ENCODE measurements at places on chromosomes 11 and 22.
A peak's percentile ranks its signal among the peaks of the same experiment; 100 is the strongest.

DNA sequence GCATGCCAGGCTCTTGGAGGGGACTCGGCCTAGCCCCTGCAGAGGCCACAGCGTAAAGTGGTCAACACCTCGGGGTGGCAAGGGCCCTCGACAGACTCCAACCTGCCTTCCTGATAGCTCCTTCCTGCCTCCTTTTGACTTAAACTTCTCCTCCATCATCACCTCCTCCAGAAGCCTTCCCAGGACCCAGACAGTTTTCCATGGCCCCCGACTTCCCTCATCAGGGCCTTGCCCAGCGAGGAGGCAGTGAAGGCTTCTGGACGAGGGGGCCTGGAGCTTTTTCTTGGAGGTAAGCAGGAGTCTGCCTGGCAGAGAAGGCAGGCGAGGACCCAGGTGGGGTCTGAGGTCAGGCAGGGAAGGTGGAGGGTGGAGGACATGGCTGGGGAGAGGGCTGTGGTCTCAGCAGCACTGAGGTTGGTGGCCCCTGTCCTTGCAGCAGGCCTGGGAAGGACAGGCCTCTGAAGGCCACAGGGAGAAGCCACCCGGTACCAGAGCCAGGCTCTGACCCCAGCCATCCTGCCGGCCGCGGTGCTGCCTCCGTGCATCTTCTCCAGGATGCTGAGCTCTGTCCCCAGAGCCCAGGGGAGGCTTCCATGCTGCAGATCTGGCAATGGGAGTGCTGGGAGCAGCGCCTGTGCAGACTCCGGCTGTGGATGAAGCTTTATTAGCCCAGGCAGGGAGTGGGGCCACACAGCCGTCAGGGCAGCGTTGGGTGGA lies 81.4 kb downstream of the WNT7B start:
- no peak for DNase-seq

- peak; percentile 38 for DNase-seq
These were observed at the start of gene SPINDOC for GRCh38 chr11:63813035-63813562. Gene SPINDOC (plus strand): TSS chr11:63813456. CDS start chr11:63813687, 231 bp downstream.

GRCh38 chr11:48093323-48093722 lies 113.0 kb downstream of the PTPRJ start:
- no peak for DNase-seq

DNA sequence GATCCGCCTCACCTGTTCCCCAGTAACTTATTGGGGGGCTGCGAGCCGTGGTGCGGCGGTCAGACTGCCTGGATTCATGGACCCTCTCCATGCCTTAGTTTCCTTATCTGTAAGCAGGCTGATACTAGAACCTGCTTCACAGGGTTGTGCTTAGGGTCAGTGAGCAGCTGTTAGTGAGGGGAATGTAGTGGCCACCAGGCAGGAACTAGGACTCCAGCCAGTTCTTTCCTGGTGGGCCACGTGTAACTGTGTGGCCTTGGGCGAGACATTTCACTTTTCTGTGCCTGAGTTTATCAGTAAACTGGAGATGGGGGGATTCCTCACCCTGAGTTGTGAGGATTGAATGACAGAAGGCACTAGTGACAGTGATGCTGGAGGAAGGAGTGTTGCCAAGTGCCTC lies 24.8 kb downstream of the MCM5 start:
- DNase-seq: no peak

DNA sequence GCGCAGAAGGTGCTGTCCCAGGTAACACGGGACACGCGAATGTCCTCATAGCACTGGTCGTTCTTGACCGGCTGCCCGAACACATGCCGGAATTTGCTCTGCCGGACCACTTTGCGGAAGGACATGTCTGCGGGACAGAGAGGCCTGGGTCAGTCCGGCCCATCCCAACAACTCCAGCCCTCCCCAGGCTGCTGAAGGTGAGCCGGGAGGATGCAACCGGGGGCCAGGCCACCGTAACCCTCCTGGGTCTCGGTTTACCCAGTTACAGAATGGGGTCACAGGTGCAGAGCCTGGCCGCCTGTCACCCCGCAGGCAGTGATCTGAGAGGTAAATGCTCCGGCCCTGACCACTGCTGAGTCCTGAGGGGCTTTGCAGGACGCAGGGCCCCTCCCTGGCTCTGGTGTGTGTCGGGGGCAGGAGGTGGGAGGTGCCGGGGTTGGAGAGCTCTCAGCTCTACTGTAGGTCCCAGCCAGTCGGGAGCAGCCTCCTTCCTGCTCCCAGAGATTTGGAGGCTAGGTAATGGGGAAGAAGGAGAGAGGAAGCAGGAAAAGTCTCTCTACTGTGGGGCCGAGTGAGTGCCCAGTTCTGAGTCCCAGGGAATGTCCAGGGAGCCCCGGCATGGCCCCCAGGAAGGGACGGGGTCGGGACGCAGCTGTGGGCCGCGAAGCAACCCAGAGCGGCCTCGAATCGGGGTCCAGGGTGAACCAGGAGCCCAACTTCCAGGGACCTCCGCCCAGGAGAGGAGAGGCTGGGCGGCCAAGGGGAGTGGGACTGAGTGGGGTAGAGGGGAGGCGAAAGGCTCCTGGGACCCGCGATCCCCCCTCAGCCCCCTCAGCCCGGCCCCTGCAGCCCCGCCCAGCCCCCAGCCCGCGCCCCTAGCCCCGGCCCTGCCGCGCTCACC lies 522 bp downstream of the CORO1B start:
- DNase-seq: no peak

- peak; percentile 24 for DNase-seq
These were observed 30.9 kb upstream of the PARVB start for GRCh38 chr22:43993072-43993760.

DNA sequence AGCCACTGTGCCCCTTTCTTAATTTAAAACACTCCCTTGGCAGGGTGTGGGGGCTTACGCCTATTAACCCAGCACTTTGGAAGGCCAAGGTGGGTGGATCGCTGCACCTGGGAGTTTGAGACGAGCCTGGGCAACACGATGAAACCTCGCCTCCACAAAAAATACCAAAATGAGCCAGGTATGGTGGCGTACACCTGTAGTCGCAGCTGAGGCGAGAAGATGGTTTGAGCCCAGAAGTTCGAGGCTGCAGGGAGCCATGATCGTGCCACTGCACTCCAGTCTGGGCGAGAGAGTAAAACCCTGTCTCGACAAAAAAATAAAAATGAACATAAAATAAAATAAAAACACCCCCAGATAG lies 45.0 kb downstream of the LINC01488 start:
- DNase-seq: no peak

DNA sequence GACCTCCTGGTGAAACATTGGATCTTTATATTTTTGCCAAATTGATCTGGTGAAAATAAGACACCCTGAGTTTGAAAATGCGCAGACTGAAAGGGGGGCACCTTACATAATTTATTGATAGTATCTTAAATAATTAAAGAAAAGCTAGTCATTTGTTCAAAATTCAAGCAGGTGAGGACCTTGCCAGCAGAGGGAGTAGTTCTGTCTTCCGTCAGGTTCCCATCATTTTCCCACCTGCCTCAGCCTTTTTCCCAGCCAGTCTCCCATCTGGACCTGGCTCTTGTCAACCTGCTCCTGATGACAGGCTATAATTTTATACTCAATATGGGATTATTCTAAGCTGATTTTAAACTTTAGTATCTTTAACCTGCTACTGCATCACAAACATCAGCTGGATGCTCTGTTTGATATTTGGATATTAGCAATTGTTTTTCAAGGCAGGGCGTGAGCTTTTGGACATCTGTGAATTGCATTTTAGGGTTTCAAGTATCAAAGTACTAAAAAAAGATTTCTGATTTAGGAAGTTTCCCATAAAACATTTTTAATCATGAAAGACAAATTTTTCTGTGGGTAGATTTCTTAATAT lies 132.0 kb downstream of the ELP4 start:
- no peak for DNase-seq

- DNase-seq: peak; percentile 48
These were observed 630 bp downstream of the UBASH3B start for GRCh38 chr11:122656073-122656630.

DNA sequence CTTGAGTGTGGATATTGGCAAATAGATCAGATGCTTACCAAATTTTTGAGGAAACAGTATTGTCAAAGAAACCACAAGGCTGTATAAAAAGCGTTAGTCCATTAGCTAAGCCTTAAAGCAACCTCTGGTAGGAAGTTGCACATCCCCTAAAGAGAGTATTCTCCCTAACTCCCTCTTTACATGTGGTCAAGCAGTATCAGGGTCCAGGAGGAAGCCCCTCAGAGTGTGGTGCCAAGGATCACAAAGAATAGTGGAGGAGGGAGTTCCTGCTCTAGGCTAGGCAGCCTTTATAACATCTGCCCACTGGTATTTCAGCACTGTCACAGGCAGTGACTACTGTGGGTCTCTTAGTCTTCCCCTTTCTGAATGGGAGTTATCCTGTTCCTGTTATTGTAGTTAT lies 18.8 kb upstream of the AMPD3 start:
- DNase-seq: no peak

- no peak for DNase-seq
These were observed 10.7 kb downstream of the TTLL1 start for GRCh38 chr22:43078522-43078921.

DNA sequence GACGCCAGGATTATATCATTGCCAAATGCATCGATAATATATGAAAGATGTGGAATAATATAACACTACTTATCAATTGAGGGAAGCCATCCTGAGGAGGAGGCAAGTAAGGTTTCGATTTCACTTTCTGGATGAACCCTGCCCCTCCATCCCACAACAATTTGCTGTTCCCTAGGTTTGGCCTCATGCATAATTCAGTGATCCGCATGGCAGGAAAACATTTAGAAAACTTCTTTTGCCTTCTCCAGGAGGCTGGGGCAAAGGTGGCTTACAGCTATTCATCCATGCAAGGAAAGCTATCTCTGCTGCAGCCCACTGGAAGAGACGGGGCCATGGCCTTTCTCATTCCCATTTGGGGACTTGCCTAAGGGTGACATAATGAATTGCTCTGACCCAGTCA lies 489.4 kb upstream of the CADM1 start:
- DNase-seq: no peak

DNA sequence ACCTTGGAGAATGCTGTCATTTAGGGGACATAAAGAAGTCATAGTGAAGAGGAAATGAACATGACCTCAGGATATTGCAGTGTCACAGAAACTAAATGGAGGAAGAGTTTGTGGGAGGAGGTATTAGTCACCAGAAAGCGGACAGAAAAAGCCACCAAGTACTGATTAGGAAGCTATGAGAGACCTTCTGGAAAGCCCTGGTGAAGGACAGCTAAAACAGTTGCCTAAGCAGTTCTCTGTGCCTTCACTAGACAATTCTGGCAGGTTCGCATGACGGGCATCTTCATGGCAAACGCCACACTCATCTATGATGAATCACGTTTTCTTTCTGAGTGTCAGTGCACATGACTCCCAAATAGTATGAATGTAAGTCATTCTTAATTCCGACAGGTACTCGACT lies 325.8 kb downstream of the C11orf87 start:
- DNase-seq: no peak

DNA sequence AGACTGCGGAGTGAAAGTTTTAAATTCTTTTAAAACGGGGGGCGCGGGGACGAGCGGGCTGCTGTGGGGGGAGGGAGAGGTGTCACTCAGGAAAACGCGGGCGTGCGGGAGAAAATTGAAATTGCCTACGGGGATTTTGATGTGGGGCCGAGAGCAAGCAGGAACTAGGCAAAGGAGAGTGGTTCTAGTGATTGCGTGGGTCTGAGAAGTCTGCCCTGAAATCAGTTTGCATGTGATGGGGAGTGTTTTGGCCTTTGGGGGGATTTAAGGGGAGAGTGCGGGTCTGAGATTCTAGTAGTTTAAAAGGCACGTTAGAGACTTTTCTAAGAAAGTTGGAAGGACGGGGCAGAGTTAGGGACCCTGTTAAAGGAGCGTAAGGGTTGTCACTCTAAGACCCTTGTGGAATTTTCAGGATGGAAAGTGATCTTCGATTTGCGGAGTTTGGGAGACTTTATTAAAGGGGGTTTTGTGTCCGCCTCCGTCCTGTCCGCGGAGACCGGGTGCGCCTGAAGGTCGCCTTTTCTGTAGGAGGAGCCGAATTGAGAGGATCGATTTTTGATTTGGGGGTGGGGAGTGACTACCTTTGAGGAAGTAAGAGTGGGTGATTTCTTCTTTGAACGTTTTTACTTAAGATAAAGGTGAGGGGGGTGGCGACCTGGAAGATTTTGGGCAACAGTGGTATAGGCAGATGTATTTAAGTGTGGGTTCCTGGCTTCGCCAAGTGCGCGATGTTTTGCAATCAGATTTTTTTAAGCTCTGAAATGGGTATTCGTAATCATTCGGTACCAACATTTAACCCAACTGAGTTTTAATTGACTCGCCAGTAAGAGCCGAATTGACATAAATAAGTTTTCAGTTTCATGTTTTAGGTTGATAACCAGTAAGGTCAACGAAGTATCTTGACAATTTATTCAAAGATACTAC lies 1.1 kb downstream of the EED start:
- DNase-seq: no peak

- no peak for DNase-seq
These were observed 18.7 kb upstream of the NAT10 start for GRCh38 chr11:34086554-34087283.

DNA sequence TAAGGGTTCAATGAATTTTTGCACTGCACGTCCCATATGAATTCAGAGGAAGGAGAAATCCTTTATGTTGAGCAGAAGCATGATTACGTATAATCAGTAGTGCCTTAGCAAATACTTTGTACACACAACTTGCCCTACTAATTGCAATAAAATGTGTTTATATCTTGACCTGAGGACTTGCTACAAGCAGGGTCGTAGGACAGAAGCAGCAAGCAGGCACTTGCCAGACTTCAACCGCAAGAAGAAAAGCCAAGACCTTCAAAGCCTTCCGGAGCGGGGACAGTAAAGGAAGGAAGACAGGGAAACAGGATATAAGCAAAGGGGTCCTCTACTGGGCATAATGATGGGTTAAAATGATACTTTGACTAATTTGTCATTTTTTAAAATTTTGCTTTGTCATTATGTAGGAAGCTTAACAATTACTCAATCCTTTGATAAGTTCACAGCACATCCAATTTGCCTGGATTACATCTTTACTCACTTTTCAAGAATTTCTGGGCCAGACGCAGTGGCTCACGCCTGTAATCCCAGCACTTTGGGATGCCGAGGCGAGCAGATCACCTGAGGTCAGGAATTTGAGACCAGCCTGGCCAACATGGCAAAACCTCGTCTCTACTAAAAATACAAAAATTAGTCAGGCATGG lies 23.2 kb upstream of the UBASH3B start:
- no peak for DNase-seq

GRCh38 chr11:127255209-127255608 lies 254.6 kb upstream of the KIRREL3 start:
- DNase-seq: no peak

DNA sequence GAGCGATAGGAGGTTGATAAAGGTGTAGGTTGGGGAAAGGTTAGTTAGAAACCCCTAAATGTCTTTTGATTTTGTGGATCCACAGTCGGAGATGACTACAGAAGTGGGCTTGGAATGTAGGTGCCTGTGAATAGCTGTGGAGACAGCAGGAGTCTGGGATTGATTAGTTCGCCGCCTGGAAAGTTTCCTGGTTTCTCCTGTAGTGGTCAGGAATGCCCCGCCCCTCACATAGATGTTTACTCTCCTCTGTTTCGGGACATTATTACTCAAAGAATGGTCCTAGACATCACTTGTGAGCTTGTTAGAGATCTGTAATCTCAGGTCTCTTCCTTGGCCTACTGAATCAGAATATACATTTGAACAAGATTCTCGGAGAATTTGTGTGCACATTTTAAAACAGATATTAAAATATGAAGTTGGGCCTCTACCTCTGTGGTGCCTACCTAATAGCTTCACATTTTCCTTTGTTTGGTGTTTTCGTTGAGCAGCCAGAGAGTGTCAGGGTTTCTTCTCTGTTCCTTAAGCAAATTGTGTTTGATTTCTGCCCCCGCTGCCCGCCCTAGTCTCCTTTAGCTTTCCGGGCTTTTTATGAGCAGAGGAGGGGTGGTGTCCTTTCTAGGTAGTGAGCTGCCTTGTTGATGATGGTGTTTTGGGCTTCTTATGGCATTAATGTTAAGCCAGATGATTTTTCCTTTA lies 89.4 kb downstream of the PPP6R3 start:
- no peak for DNase-seq
